ENCODE measurements at places on chromosomes 6 and 20.

DNA sequence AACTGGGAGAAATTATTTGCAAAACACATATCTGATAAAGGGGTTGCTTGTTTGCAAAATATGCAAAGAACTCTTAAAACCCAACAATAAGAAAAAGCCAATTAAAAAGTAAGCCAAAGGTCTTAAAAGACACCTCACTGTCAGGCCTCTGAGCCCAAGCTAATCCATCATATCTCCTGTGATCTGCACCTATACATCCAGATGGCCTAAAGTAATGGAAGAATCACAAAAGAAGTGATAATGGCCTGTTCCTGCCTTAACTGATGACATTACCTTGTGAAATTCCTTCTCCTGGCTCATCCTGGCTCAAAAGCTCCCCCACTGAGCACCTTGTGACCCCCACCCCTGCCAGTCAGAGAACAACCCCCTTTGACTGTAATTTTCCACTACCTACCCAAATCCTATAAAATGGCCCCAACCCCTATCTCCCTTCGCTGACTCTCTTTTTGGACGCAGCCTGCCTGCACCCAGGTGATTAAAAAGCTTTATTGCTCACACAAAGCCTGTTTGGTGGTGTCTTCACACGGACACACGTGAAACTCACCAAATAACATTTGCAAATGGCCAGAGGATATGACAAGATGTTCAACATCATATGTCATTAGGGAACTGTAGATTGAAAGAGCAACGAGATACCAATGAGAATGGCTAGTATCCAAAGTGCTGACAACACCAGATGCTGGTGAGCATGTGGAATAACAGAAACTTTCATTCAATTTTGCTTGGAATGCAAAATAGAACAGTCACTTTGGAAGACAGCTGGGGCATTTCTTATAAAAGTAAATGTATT is 565.0 kb upstream of the ADGRB3 start:
- no peak for DNase-seq

- no peak for DNase-seq
Observed at GRCh38 chr20:54195483-54196472, 12.1 kb upstream of the PFDN4 start.

DNA sequence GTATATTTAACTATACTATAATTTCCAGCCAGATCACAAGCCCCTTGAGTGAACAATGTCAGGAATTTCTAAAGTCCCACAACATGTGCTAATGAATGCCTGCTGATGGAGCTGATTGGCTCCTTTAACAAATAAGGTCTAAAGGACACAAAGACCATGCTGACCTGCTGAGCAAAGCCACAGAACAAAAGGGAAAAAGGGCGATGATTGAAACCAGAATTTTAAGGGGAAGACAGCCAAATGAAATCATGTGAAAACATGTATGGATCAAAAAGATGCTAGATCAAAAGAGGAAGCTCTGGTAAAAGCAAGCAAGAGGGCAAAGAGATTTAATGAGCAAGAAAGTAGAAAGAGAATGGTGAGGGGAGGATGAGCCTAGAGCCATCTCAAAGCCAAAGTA is 105.6 kb downstream of the DCDC2 start:
- no peak for DNase-seq

DNA sequence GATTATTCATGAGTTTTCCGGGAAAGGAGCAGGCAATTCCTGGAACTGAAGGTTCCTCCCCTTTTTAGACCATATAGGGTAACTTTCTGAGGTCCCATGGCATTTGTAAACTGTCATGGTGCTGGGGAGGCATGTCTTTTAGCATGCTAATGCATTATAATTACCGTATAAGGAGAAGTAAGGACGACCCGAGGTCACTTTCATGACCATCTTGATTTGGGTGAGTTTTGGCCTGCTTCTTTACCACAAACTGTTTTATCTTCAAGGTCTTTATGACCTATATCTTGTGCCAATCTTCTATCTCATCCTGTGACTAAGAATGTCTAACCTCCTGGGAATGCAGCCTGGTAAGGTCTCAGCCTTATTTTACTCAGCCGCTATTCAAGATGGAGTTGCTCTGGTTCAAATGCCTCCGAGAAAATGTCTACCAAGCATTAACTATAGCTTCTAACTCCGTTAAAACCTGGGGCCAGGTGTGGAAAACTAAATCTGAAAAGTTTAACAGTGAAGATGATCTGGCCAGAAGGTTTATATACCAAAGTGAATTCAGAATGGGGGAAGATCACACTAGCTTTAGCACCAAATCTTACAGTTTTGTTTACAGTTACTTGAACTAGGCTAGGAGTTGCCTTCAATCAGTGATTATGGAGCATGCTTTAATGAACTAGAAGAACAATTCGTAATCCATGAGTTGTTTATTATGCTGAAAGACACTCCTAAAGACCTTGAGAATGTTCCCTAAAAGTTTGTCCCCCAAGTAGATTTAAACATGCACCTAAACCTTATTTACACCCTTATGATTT is 80.0 kb upstream of the TOP1 start:
- no peak for DNase-seq

GRCh38 chr6:129731428-129731827 is 21.5 kb upstream of the ARHGAP18 start:
- no peak for DNase-seq

GRCh38 chr20:48201885-48202284 is 416.6 kb upstream of the SULF2 start:
- DNase-seq, result no peak

DNA sequence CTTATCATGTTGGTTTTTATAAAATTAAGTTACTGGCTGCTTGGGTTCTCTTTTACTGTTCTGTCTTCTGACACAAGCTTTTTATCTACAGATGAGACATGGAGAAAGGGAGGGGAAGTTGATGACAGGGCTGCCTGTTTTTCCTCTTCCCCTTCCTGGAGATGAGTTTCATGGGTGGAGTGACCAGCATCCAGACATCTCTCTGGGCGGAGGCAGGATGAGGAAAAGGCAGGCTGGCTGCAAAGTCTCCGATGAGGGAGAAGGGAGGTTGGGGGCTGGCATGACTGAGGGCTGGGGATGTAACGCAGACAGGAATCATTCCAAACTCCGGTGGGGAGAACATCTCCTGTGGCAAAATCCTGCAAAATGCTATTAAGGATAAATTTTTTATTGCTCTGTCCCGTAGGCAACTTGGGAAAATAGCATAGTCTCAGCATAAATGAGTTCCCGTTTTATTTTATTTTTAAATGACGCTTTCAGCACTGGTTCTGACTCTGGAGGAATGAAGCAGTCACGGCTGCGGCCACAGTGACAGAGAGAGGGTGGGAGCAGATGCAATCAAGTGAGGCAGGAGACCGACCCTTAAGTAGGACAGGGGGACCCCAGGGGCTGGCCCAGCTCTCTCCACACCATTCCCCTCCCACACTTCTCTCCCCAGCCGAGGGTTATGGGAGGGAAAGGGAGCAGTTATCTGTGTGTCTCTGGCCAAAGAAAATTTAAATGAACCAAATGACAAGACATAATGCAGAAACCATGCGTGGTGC is 108.8 kb upstream of the PMEPA1 start:
- DNase-seq, result no peak

GRCh38 chr6:110103260-110103659 is 76.2 kb downstream of the WASF1 start:
- DNase-seq, result no peak

GRCh38 chr6:26223650-26224546 is 136.7 kb downstream of the HFE start:
- peak; percentile 51 for DNase-seq

DNA sequence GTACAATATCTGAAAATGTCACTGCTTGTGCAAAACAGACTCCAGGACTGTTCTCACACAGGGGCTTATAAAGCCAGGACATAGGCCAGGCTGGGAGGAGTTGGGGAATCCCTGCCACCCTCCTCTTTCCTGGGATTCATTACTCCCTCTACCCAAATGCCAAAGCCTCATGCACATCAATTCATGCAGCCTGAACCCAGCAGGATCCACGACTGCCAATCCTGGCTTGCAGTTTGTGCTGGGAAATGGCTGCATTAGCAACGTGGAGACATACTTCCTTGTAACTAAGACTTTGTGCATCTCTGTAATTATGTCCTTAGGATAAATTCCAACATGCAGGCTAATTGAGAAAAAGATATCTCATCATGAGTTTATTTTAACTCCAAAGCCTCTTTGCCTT is 143.8 kb downstream of the SYCP2 start:
- no peak for DNase-seq

- no peak for DNase-seq
Observed at GRCh38 chr6:35160642-35161041, 19.5 kb upstream of the TCP11 start.

GRCh38 chr20:19310541-19310940 is 98.1 kb downstream of the SLC24A3 start:
- no peak for DNase-seq

DNA sequence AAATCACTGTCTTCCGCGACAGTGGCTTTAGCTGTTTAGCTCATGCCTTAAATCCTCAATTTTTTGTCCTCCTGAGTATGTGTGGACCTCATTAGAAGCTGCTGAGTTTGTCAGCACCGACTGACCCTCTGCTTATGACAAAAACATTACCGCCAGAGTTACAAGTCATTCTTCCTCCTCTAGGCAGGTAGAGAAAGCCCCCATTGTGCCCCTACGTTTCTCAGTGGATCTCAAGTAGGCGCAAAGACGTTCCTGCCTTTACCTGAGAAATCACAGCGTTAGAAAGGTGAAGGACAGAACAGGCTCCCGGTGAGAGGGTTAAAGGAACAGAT is 227.3 kb upstream of the PDE10A start:
- no peak for DNase-seq

All from activated T-cell treated with anti-CD3 and anti-CD28 coated beads for 24 hours (primary cell).